ENCODE measurements at places on chromosomes 7 and 10.

GRCh38 chr10:70664702-70665195, 7.6 kb upstream of the ADAMTS14 start:
- no peak for DNase-seq

DNA sequence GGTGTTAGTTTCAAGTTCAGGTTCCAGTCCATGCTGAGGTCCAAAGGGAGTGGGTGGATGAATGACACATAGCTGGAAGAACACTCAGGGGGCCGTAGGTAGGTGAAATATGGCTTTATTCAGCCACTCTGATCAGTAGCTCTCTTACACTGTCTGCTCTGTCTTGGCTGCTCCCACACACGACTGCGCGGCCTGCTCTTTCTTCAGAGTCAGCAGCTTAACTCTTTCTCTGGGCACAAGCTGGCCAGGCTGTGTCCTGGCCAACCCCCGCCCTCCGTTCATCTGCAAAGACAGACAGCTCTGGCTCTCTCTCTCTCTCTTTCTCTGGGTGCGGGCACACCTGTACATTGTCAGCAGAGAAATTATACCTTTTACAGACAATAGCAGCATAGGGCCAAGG, 317.4 kb upstream of the SORCS1 start:
- DNase-seq: no peak

GRCh38 chr10:10138685-10139084, 879.0 kb upstream of the CELF2 start:
- no peak for DNase-seq

GRCh38 chr10:26323219-26323618, 106.6 kb downstream of the GAD2 start:
- DNase-seq: no peak

DNA sequence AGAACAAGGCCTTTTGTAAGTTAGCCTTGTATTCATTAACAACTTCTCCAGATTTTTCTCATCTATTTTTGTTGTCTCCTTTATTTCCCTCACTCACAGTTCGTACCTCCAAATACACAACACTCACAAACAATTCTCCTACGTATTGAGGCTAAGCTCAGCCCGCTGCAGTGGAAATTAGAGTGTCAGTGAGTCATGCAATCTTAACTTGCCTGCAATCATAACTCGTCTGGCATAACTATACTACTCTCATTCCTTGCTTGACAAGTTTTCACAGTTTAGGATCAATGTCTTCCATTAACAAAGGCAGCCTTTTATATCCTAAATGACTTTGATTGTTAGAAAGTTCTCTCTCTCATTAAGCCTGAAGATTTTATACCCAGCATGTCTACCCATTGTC, 23.8 kb downstream of the TMEM196 start:
- no peak for DNase-seq

GRCh38 chr10:24552346-24553016, 171.2 kb downstream of the ARHGAP21 start:
- no peak for DNase-seq

DNA sequence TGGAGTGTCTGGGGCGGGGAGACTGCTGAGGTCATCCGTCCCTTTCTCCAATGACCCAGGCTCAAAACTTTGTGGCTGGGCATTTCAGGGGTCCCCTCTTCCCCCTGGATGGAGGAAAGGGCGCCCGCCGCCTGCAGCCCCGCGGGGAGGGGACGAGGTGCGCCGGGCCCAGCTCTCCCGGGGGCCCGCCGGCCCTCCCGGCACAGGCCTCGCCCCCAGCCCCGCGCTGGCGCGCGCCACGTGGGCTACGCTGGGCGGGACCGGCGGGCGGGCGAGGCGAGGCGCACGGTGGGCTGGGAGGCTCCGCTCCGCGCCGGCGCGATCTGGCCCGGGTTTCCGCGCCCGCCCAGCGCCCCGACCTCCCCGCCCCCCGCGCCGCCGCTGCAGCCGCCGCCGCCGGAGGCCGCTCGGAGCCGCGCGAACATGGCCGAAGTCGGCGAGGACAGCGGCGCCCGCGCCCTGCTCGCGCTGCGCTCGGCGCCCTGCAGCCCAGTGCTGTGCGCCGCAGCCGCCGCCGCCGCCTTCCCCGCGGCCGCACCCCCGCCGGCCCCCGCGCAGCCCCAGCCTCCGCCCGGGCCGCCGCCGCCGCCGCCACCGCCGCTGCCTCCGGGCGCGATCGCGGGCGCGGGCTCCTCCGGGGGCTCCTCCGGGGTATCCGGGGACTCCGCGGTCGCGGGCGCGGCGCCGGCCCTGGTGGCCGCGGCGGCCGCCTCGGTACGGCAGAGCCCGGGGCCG, at the start of gene FOXK1:
TSS of gene FOXK1 (plus strand) at position 410 of the 735 bp plus-strand sequence. CDS start at position 424, 14 bp downstream.
- peak; percentile 75 for DNase-seq

DNA sequence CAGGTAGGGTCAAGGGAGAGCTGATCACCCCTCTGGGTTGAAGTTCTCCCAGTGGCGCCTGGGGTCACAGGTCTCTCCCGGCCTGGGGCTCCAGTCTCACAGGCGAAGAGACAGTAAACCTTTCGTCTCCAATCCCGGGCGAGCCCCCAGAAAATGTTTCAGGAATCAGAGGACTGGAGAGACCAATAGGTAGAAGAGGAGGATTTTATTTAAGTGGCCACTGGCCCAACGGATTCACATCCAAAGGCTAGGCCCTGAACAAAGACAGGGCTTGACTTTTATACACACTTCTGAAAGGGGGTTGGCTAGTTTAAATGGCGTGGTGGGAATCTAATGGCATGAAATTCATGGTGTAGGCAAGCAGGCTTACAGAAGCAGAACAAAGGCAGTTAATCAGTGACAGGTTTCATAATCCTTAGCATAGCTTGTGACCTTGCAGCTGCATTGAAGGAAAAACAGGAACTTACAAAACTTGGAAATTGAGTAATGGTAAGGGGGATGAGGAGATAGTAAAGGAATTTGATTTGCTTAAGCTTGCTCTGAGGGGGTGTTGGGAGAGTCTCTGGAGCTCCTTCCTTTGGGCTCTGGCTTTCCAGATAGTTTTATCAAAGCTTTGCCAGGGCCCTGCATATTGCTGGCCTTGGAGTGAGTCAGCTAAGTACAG, 105.5 kb downstream of the TRIM24 start:
- DNase-seq: no peak

DNA sequence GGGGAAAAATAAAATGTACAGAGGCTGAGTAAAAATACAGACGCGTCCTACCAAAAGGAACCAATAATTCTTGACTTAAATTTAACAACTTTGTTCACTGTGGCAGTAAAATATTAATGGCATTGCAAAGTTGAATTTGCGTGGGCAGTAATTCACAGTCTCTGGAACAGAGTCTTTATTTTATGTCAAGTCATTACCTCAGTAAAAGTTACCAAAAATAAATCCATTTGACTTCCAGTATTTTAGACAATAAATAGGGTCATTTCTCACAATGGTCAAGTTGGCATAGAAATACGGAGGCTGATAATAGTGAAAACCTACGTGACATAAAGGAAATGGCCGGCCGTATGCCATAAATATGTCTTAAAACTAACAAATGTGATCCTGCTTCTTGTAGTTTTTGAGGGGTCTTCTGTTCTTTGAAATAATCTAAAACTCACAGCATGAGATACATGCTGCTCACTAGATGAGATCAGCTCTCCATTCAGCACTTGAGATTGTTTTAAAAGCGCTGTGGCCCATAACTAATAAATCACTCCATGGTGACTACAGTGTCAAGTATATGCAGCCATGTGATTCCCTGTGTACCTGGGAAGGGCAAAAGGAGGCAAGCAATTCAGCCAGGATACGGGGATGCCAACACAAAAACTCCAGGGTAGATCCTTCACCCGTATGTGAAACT, 75.3 kb downstream of the DOCK4 start:
- DNase-seq: peak; percentile 8

- DNase-seq: no peak
These were observed 83.7 kb downstream of the UPF2 start for GRCh38 chr10:11958956-11959355.

GRCh38 chr7:151683615-151684407, 164.1 kb upstream of the RHEB start:
- DNase-seq: no peak

- DNase-seq: peak; percentile 85
These were observed 425.4 kb downstream of the RPS24 start for GRCh38 chr10:78458983-78459638.

All from SHP77 (cell line).